ENCODE measurements at places on chromosomes 16 and 17. TPM values are rescaled to one million over a fixed set of nuclear protein-coding genes. Genes with fewer than 3 reads are reported as not detected.
A peak's percentile ranks its signal among the peaks of the same experiment; 100 is the strongest.

Gene EVI2B
- 0.37 TPM for total RNA-seq

Gene ANKS4B
- 0.09 TPM for total RNA-seq

Gene CDH15
- 0.41 TPM for total RNA-seq

Gene HS3ST6
- total RNA-seq, result 1.0 TPM

Gene ITGAD
- not detected for total RNA-seq

Gene NOS2
- total RNA-seq, result 1.4 TPM

Gene TBC1D3D
- total RNA-seq, result 0.44 TPM

Gene ADAD2
- 1.6 TPM for total RNA-seq

Gene SHBG
- total RNA-seq, result 1.1 TPM

Gene DHRS7C
- not detected for total RNA-seq

Gene BCO1
- total RNA-seq, result 0.23 TPM

Gene ZMYND15
- 0.63 TPM for total RNA-seq

- DNase-seq, result no peak
- H3K4me3 ChIP-seq, result no peak overlapping the region
- H3K27ac ChIP-seq, result peak overlapping the region; percentile 85
- H3K36me3 ChIP-seq, result no peaks in the 10 kb centered on the region
- no peaks in the 10 kb centered on the region for H3K27me3 ChIP-seq
- peaks cover 52% of the 10 kb centered on the region for H3K4me1 ChIP-seq
These were observed 37.7 kb upstream of the TOB1 start for GRCh38 chr17:50903604-50904517.

DNA sequence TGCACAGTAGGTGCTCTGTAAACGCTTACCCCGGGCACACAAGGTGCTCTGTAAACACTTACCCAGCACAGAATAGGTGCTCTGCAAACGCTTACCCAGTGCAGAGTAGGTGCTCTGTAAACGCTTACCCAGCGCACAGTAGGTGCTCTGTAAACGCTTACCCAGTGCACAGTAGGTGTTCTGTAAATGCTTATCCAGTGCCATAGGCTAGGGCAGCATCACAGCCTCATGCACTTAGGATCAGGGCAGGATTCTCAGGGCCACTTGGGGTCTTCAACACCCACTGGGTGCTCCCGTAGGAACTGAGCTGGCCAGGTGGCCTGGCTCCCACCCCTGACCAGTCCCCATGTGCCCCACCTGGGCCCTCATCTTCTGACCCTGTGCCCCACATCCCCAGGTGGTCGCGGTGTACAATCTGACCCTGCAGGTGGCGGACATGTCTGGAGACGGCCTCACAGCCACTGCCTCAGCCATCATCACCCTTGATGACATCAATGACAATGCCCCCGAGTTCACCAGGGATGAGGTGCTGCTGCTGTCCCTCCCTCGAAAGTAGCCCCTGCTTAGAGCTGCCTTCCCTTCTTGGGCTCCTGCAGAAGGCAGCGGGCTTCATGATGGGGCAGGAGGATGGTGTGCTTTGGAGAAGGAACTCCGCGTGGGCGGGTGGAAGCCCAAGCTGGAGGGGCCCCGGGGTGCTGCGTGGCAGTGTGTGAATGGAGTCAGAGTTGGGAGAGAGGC is 13.1 kb downstream of the SLC22A31 start:
- no peak for DNase-seq
- no peaks in the 10 kb centered on the region for H3K4me1 ChIP-seq
- no peaks in the 10 kb centered on the region for H3K36me3 ChIP-seq

DNA sequence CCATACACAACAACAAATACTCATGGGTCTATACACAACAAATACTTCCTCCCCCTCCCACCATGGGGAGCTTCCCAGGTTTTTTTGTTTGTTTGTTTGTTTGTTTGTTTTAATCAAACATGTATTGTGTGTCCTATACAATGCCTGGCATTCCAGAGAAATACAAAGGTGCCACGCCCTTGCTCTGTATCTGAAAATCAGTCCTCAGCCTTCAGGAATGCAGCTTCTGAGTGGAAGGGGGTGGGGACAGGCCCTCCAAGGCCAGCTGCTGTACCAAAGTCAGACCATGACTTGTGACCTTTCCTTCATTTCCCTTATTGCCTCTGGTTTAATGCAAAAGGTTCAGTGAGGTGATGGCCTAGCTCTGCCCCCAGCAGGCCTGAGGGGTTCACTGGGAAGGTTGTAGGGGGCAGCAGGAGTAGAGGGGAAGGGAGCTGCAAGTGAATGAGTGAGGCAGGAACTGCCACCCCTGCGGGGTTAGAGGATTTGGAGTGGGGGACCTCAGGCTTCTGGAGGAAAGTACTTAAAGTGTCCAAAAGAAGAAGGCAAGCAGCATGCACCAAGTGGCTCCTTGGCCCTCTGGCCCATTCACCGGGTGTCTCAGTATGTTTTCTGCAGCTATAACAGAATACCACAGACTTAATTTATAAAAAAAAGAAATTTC is 105.2 kb downstream of the CLEC16A start:
- H3K4me3 ChIP-seq, result no peak overlapping the region
- H3K4me1 ChIP-seq, result peaks cover 23% of the 10 kb centered on the region

DNA sequence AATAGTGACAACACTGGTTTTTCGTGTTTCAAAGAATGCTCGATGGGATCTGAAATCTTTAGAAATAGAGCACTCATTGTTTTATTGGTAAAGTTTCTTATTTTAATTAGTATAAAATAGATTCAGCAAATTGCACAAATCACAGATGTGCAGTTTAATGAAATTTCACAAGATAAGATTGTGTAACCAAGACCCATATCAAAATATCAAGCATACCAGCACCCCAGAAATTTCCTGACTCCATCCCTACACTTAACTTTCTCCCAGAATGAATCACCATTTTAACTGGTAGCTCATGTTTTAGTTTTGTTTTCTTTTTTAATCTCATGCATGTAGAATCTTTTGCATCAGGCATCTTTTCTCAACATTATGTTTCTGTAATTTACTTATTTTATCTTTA is 185.9 kb downstream of the KCNJ2 start:
- no peak for DNase-seq
- no peaks in the 10 kb centered on the region for H3K36me3 ChIP-seq
- H3K27ac ChIP-seq, result no peak overlapping the region
- no peaks in the 10 kb centered on the region for H3K4me1 ChIP-seq

DNA sequence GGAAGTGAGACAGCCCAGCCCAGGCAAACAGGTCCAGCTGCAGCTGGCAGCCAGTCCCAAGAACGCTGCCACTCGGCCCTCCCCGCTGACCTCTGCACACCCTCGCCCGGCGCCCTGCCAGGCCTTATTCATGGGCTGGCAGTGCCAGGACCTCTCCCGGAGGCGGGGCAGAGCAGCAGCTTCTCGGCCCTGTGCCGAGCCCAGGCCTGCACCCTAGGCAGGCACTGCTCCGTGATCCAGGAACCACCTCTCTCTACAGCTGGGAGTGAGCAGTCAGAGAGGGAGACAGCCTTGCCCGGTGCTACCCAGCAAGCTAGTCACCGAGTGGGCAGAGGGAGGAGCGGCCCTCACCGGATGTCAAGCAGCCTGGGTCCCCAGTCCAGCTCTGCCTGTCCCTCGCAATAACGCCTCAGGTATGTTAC is 79.9 kb upstream of the CBX4 start:
- H3K27me3 ChIP-seq, result no peaks in the 10 kb centered on the region
- no peaks in the 10 kb centered on the region for H3K36me3 ChIP-seq
- H3K27ac ChIP-seq, result no peak overlapping the region
- H3K4me1 ChIP-seq, result peaks cover 6% of the 10 kb centered on the region
- no peak for DNase-seq
- no peak overlapping the region for H3K4me3 ChIP-seq

- peaks cover 27% of the 10 kb centered on the region for H3K4me1 ChIP-seq
- no peak for DNase-seq
- H3K27ac ChIP-seq, result peak overlapping the region; percentile 90
- peaks cover 7% of the 10 kb centered on the region for H3K36me3 ChIP-seq
These were observed 464 bp upstream of the MRM1 start for GRCh38 chr17:36600936-36601302.

DNA sequence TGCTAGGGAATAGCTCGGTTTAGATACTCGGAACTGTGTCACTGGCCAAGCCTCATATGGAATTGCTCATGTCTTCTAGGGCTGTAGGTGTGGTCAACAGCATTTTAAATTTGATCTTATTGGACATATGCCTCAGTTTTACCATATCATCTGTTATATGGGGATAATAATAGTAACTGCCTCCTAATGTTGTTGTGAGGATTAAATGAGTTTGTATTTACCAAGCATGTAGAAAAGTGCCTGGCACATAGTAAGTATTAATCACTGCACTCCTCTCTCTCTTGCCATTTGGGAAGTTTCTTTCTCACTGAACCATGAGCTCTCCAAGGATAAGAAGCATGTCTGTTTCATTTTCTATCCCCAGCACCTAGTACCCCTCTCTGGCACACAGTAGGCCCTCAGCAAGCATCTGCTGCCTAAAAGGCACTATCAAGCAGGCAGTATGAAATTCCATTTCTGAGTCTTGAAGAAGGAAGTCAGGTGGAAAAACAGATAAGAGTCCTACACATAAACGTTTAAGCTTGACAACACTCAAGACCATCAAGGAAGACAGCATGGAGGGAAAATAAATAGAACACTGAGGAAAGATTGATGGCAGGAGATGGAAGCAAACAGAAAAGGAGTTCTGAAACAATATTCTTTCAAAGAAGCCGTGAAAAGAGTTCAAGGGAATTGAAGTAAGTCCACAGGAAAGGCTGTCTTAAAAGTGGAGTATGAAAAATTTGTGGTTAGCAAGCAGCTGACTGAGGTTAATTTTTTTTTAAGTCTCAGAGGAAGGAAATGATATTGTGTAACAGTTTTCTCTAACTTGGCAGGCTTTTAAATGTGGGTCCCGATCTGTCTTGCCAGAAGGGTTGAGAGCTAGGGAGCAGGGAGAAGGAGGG is 2.2 kb upstream of the ATP6V0A1 start:
- H3K27me3 ChIP-seq, result no peaks in the 10 kb centered on the region
- peaks cover 3% of the 10 kb centered on the region for H3K36me3 ChIP-seq
- H3K4me3 ChIP-seq, result no peak overlapping the region
- peaks cover 34% of the 10 kb centered on the region for H3K4me1 ChIP-seq

- H3K4me1 ChIP-seq, result peaks cover 27% of the 10 kb centered on the region
- no peak overlapping the region for H3K27ac ChIP-seq
- H3K4me3 ChIP-seq, result no peak overlapping the region
- no peaks in the 10 kb centered on the region for H3K36me3 ChIP-seq
- no peak for DNase-seq
These were observed 14.9 kb downstream of the GPRC5C start for GRCh38 chr17:74446551-74447500.

Measured in WTC11 (cell line).